ENCODE measurements at places on chromosomes 5 and 9.

DNA sequence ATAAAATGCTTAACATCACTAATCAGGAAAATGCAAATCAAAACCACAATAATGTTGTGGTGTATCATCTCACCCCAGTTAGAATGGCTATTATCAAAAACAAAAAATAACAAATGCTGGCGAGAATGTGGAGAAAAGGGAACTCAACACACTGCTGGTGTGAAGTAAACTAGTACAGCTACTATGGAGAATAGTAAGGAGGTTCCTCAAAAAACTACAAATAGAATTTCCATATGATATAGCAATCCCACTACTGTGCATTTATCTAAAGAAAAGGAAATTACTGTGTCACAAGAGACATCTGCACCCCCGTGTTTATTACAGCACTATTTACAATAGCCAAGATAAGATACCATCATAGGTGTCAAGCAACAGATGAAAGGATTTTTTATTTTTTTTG lies 214.5 kb upstream of the RASA1 start:
- DNase-seq = no peak

DNA sequence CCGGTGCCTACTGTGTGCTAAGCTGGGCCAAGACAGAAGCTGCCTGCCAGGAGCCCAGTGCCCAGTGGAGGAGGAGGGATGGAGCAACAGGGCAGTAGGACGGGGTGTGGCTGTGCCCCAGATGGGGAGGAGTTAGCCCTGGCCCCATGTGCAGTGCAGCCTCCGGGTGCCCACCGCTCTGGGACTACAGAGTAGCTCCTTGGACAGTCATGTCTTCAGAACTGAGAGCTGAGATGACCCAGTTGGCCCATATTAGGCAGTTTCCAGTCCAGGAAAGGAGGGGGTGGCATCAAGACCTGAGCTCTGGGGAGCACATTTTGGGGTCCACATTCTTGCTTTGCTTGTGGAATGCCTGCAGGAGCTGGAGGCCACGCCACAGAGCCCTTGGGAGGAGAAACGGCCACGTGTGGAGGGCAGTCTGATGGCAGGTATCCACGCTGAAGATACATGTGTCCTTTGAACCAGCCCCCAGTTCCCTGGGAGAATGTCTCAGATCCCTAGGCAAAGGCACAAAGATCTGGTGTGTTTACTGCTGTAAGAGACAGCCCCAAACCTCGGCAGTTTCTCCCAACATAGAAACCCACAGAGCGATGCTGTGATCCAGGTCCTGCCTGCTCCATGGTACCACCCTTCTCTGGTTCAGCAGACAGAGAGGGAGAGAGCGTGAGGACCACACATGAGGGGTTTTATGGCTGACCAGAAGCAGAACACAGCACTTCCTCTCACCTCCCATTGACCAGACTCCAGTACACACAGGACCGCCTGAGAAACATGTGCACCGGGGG lies 46.8 kb upstream of the FCN1 start:
- no peak for DNase-seq

GRCh38 chr5:179122411-179123108 lies 62.4 kb downstream of the ZNF354C start:
- no peak for DNase-seq

GRCh38 chr5:55096861-55097260 lies 5.6 kb upstream of the GZMA start:
- peak; percentile 12 for DNase-seq

DNA sequence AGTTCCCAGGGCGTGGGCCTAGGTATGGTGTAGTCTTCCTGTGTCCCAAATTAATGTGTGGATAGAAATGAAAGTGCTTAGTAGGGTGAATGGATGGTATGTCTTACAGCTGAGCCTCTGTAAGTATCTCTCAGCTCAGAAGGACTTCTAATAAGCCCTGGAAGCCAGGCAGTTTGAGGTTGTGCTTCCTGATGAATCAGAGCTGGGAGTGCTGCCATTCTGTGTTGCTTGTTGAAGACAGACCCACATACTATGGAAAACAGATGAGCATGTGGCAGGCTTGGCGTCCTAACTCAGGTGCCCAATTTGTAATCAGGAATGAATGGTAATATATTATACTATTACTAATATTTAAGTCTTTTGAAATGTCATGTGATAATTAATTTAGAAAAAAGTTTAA lies 69.8 kb downstream of the CMYA5 start:
- DNase-seq = no peak

GRCh38 chr9:110241858-110242321 lies 14.4 kb downstream of the TXN start:
- no peak for DNase-seq

DNA sequence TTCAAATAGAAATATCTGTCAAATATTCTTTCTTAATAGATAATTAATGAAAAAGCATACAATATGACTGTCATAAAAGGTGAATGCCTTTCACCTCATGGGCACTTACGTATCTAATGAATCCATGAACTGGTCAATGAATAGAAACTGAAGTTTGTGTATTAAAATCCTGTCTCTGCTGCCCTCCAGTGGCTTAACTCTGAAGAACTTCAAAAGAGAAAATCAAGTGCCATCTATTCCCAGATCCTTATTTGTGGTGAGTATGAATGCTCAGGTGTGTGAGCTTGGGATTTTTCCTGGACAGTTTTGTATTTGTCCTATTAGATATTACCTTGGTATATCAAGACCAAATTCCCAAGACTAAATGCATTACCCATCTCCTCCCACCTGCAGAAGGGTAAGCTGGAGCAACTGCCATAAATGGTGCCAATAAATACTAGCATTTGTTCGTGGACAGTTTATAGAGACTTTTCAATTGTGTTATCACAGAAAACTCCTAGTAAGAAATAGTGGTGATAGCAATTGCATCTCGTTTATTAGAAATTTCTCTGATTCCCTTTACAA lies 44.0 kb upstream of the SVEP1 start:
- DNase-seq = peak; percentile 85

DNA sequence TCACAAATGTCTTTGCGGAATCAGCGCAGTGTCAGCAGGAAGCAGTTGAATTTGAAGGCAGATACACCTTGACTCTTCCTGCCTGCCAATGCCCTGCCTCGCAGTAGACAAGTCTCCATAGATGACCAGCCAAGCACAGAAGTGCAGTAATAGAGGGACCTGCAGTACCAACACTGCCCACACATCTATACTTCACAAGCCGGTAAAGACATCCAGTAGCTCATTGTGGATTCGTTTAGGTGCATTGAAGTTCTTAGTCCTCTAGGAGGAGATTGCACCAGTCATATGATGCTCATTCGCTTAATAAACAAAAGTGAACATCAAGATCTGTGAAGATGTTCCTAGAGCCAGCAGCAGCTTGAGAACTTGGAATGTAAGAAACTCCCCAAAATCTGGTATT lies 7.1 kb upstream of the IFNA2 start:
- DNase-seq = peak; percentile 81

DNA sequence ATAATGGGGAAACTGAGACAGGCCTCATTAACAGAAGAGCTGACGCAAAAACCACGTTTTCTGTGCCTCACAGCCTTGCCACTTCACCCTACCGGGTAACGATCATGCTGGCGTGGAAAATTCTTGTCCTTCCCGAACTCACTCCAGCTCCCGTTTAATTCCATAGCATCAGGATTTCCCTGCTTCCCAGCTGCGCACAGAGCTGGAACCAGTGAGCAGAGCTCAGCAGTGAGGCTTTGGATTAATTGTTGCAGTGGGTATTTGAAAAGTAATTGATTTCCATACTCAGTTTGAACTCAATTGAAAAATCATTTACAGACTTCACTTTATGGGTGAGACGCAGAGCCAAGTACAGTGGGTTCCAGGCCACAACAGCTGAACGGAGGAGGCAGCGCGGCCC lies 199.0 kb upstream of the ADAMTS16 start:
- DNase-seq = no peak

DNA sequence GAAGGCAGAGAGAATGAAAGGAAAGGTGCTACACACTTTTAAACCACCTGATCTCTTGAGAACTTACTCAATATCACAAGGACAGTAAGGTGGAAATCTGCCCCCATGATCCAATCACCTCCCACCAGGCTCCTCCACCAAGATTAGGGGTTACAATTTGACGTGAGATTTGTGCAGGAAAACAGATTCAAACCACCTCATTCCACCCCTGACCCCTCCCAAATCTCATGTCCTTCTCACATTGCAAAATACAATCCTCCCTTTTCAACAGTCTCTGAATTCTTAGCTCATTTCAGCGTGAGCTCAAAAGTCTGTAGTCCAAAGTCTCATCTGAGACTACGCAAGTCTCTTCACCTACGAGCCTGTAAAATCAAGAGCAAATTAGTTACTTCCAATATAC lies 768.3 kb upstream of the COX7C start:
- no peak for DNase-seq

DNA sequence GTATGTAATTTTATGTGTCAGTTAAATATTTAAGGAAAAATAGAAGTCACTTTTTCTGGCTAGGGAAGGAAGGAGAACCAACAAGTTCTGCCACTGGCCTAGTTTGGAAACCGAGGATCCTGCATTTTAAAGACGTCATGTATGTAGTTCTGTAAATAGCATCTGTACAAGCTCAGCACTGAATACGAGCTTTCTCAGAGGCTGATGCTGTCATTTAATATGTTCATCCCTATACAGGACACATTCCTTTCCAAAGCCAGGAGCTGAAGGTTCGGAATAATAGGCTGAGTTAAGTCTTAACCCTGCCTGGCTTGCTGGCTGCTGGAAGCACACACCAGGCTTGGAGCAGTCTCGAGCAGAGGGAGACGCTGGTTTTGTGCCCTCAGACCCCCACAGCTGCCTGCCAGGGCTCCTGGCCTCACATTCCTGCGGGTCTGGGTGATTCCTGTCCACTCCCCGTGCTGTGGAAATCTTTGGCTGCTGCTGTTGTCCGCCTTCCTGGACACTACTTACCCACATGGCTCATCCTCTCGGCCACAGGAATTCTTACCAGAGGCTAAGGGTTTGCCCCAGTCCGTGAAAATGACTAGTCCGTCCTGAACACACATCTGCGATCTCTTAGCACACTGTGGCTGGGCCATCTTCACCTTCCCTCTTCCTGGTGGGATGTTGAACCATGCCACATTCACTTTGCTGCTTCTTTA lies 36.6 kb downstream of the SLC46A2 start:
- no peak for DNase-seq

- peak; percentile 37 for DNase-seq
Observed at GRCh38 chr5:110736753-110737152, 2.1 kb upstream of the SLC25A46 start.

- DNase-seq = peak; percentile 65
Observed at GRCh38 chr5:68074048-68074632, 141.4 kb upstream of the PIK3R1 start.

DNA sequence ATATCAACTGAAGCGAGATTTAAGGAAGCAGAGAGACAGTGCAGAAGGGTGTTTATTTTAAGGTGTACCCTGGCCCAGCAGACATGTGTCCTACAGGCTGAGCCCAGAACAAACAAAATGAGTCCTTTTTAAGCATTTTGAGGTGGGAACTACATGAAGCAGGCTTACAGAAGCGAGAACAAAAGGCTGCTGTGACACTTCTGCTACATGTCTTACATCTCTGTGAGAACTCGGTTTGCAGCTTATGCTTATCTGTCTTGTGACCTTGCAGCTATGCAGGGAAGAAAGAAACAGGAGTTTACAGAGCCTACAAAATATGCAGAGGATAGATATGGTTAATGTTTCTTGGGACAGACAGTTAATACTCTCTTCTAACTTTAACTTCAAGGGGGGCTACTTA lies 295.9 kb downstream of the CEMIP2 start:
- no peak for DNase-seq

GRCh38 chr9:96068511-96068910 lies 193.0 kb downstream of the ERCC6L2 start:
- DNase-seq = no peak

GRCh38 chr5:33468775-33469435 lies 28.1 kb downstream of the TARS1 start:
- no peak for DNase-seq

- no peak for DNase-seq
Observed at GRCh38 chr9:89339807-89340206, 21.5 kb downstream of the SECISBP2 start.
